ENCODE measurements at places on chromosomes 12 and 14.

DNA sequence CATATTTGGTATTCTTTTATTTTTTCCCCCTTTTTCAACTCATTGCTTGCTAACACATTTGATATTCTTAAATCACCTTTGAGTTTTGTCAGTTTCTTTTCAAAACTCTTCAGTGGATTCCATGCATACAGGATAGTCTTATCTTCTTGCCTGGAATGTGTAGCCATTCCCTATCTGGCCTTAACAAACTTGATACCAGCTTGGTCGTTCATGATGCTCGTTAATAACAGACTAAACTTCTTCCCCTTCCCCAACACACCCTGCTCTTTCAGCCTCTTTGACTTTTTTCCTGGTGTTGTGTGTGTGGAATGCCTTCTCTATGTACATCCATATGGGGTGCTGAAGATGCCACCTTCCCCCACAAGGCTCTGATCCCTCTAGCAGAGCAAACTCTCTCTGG, 17.7 kb upstream of the CALM1 start:
- no peak for DNase-seq

DNA sequence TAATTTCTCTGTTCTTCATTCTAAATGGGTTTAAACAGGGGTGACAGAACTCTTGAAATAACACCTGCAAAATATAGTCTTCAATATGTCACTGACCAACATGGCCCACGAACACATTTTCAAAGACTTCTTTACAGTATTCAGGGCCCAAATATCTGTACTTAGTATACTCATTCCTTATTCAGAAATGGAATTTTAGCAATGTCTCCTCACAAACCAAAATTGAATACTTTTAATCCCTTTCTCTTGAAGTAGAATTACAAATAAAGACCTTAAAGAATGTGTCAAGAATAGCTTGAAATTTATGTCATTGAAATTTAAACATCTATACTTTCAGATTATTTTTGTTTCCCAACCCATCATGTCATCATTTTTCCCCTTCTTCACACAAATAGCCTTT, 263.1 kb downstream of the LRIG3 start:
- no peak for DNase-seq

DNA sequence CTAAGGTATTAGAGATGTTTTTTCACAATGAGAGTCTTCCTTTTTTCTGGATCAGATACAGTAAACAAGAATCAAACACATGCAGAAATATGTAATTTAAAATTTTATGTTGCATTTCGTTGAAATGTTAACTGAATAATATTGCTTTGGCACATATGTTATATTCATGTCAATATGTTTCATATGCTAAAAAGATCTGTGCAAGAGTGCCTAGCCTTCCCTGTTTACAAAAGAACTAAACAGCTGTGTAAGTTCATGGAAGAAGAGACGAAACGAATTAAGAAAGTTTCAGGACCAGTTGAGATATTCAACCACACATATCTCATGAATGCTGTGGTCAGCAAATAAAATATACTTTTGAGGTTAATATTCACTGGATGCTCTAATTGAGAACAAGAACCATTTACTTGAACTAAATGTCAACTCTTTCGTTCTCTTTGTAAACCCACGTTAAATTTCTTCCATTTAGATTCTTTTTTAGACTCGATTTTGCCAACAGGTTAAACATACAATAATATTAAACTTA, 289.5 kb downstream of the FOXG1 start:
- no peak for DNase-seq

DNA sequence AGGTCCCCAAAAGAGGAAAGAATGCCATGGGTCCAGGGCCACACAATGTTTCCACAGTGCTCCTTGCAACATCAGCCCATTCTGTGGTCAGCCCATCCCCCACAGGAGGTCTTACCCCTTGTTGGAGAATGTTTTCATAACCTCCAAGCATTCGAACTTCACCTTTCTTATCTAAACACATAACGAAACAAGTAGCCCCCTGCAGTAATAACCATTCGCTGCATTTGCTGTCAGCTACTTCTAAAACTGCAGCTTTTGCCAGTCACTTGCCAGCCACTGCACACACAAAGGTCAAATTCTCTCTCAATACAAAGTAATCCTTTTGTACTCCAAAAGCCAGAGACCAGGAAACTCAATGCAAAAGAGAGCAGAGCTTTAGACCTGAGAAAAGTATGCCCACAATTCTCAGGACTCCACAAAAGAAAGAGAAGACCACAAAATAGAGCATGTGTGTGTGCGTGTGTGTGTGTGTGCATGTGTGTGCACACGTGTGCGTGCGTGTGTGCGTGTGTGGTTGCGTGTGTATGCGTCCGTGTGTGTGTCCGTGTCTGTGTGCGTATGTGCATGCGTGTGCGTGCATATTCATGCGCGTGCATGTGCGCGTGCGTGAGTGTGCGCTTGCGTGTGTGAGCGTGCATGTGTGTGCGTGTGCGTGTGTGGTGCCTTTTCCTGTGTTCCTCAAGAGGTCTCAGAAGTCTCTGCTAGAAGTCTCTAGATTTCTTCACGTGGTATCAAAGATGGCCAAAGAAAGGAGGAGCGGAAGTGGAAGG, 31.7 kb upstream of the NINJ2 start:
- no peak for DNase-seq

- no peak for DNase-seq
Observed at GRCh38 chr14:70080076-70080475, 108.7 kb downstream of the SLC8A3 start.

- DNase-seq: no peak
Observed at GRCh38 chr12:55965240-55965639, 602 bp downstream of the PMEL start.

DNA sequence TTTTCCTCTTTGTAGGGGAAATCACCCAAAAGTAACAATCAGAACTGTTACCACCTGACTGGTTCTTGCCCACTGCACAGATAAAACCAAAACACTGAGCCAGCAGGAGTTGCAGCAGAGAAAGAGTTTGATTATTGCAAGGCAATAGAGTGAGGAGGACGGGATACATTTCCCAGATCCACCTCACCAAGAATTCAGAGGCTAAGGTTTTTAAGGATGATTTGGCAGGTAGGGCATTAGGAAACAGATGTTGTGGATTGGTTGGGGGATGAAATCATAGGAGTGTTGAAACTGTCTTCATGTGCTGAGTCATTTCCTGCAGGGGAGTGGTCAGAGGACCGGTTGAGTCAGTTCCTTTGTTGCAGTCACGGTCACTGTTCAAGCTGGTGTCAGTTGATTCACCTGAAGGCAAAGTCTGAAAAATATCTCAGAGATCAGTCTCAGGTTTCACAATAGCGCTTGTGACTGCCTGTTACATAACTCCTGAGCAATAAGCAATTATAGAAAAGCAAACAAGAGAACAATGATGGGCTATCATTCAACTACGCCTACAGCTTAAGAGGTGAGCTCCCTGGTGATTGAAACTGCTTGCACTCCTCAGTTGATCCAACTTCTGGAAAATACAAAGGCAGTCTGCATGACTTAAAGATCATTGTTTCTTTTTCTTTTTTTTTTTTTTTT, 20.3 kb upstream of the AMN1 start:
- no peak for DNase-seq

- no peak for DNase-seq
Observed at GRCh38 chr12:56677680-56678079, 10.4 kb downstream of the PTGES3 start.

DNA sequence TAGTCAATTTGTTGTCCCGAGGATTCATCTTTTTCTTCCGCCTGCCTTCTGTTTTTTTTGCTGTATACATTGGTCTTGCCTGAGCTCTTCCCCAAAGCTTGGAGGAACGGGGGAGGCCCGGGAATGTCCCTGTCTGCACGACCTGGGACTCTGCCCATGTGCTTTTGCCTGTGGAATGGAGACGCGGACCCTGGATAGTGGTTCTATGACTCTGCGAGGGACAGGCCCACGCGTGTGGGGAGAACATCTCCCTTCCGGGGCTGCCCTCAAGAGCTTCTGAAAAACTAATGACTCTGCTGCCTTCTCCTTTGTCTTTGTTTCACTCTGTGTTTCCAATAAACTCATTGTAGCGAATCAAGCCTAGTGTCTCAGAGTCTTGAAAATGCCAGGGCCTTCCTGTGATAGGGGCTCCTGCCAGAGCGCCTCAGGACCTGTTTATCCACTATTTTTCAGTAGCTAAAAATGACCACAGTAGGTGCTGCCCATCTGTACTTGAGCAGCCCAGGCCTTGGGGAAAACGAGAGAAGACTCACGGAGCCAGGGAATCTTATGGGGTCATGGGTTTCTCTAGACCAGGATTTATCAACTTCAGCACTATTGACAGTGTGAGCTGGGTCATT, 12.3 kb downstream of the KRT83 start:
- no peak for DNase-seq

- DNase-seq: no peak
Observed at GRCh38 chr14:96808619-96809406, 11.6 kb downstream of the VRK1 start.

DNA sequence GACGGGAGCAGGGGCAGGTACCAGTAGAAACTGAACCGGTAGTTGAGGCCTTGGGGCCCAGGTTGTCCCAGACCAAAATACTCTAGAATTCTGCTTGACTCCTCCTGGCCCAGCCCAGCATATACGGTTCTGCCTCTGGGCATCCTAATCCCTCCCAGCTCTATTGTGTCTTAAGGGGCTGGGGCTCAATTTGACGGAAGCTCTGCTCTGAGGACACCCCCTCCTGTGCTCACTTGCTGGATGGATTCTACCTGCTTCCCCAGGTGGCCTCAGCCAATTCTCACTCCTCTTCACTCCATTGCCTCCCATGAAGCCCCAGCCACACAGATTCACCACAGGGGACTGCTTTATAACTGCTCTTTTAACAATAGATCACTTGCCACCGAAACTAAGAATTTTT, 219.5 kb upstream of the FKBP4 start:
- no peak for DNase-seq

DNA sequence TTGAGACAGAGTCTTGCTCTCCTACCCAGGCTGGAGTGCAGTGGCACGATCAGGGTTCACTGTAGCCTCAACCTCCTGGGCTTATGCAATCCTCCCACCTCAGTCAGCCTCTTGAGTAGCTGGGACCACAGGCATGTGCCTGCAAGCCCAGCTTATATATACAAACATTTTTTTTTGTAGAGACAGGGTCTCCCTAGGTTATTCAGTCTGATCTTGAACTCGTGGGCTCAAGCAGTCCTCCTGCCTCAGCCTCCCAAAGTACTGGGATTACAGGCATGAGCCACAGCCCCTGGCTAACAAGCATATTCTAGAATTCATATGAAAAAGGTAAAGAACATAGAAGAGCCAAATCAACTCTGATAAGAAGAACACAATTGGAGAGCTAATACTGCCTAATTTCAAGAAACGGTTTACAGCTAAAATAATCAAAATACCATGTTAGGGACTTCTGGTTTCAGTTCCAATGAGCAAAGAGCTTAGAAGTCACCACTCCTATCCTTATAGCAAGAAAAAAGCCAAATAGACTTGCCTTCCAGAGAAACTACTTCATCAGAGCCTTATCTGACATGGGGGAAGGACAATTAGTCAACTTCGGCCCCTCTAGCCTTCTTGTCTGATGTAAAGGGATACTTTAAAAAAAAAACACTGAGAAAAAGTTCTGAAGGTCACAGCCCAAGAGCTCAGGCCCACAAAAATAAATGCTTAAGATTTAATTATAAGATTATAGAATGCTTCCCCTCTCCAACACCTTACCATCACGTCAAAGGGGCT, 37.6 kb downstream of the TMEM116 start:
- no peak for DNase-seq

- DNase-seq: no peak
Observed at GRCh38 chr14:62206456-62206855, 444.2 kb downstream of the SNAPC1 start.

- DNase-seq: peak; percentile 84
Observed at GRCh38 chr14:94001501-94002396, 4.6 kb downstream of the CCDC197 start.

All from D341Med (cell line).